ENCODE measurements at places on chromosomes 2 and 18.

DNA sequence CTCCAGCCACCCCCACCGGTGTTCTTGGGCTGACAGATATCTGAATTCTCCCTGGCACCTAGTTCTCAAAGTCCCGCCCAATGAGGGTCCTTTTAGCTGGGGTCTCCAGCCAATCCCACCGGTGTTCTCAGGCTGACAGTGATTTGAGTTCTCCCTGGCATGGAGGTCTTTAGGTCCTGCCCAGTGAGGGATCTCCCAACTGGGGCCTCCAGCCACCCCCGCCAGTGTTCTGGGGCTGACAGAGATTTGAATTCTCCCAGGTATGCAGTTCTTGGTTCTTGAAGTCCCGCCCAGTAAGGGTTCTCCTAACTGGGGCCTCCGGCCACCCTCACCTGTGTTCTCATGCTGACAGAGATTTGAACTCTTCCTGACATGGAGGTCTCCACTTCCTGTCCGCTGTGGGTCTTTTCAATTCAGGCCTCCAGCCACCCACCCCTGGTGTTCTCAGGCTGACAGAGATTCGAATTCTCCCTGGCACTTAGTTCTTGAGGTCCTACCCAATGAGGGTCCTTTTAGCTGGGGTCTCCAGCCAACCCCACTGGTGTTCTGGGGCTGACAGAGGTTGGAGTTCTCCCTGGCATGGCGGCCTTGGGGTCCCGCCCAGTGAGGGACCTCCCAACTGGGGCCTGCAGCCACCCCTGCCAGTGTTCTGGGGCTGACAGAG lies 154.6 kb downstream of the ANKRD36 start:
- DNase-seq: no peak

- no peak for DNase-seq
These were observed 233.1 kb downstream of the HAUS1 start for GRCh38 chr18:46337271-46337670.

DNA sequence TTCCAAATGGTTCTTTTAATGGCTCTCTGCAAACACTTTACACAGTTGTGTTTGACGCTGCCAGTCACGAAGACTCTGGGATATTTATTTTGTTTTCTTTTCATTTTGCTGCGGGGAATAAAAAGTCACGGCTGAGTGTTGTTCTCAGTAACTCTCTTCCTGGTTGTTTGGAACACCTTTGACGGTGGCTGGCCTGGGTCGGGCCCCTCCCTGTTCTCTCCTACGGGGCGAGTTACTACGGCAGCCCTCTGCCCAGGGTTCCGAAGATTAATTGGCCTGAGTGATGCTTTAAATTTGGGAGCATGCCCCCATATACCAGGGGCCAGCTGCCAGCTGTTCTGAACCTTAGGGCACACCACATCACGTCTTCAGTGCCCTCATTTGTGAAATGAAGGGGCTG lies 84.7 kb downstream of the GATA6 start:
- no peak for DNase-seq

DNA sequence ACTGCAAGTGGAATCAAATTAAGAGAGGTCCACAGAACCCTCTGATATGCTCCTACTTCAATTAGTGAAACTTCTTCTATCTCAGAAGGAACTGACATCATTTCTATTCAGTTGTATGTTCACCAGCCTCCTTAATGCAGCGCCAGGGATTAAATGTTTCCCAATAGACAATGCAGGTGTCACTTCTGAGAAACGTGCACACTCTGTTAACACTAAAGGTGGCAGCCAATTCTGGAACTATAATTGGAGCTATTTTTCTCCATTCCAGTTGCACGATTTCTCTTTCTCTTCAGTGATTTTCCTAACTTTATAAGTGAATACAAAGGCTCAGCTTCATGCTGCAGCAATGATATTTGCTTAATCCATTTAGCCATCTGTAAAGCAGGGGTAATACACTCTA lies 821.9 kb downstream of the TDRD15 start:
- no peak for DNase-seq

GRCh38 chr2:15940661-15941480 lies 521 bp downstream of the MYCN start:
- no peak for DNase-seq

DNA sequence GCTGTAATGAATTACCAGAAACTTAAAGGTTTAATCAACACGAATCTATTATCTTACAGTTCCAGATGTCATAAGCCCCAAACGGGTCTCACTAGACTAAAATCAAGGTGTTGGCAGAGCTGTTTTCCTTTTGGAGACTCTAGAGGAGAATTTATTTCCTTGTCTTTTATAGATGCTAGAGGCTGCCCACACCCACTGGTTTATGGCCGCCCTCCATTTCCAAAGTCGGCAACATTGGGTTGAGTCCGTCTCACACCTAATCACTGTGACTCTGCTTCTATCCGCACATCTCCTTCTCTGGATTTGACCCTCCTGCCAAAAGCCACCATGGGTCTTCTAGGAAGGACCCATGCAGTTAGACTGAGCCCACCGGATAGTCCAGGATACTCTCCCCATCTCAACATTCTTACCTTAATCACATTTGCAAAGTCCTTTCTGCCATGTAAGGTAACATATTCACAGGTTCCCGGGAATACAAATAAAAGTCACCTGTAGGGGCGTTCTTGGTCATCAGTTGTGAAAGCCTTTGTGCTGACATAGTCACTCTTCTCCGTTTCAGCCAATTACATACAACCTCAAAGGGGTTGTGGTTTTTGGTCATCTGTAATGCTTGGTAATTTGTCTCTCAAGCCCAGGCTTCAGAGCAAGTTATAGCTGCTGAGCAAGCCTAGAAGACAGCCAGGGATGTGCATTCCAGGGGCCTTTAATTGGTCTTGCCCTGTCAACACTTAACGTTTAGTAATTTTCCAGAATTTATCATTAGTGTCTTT lies 179.4 kb downstream of the ANTXR1 start:
- no peak for DNase-seq

DNA sequence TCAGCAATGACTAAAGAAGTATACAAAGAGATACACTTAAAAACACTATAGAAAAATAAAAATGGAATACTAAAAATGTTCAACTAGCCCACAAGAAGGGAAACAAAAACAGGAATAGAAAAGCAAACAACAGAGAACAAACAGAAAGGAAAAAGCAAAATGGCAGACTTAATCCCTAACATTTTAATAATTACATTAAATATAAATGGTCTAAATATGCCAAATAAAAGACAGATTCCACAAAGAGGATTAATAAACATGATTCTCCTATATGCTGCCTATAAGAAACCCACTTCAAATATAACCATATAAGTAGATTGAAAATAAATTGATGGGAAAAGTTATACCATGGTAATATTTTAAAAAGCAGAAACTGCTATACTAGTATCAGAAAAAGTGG lies 83.5 kb upstream of the GPR45 start:
- no peak for DNase-seq

GRCh38 chr2:55592130-55592529 lies 25.3 kb downstream of the PPP4R3B start:
- no peak for DNase-seq

DNA sequence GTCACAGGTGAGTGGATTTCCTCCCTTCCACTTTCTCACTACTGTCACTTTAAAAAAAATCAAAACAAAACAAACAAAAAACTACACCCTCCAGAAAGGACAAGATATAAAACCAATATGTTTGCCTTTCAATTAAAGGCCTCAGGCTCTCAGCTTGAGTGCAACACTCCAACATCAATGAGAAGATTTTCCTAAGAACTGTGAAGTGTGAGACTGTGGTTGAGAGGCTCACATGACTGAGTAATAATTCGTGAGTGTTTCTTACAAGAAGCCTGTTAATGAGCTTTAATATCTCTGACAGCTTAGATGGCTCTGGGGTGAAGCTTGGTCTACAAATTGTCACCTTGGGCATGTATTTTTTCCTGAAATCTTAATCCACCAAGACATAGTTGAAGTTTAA lies 216.1 kb downstream of the ETAA1 start:
- no peak for DNase-seq

DNA sequence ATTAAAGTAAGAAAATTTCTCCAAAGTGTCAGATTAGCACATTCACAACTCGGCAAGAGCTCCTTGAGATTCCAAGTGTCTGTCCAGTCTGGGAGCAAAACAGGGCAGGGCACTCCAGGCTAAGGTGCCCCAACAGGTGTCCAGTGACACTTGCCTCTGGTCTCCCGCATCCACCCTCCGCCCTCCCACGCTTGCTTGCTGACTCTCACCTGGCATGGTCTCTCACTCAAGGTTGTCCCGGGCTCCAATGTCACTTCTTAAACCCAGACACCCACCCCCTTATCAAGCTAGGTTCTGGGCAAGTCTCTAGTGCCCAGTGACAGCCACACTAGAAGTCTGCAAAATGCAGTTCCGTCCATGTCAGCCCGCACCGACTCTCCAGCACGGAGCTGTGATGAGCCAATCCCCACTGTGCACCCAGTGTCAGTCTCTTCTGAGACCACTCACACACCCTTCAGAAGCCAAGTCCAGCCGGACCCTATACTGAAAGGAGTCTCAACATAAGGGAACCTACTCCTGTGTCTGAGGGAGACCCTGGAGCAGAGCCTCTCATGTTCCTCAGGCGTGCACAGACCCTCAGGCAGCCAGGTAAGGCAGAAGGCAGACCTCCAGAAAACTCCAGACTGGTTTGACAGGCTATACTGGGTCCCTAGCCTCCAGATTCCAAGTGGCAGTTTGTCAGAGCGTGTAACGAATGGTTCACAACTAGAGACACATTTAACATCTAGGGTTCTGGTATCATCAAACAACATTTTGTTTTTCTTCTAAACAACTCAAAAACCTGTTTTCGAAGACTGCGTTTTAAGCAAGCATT lies 45.6 kb downstream of the HDLBP start:
- DNase-seq: no peak

GRCh38 chr2:203982276-203982675 lies 45.7 kb downstream of the ICOS start:
- no peak for DNase-seq

- no peak for DNase-seq
These were observed 139.8 kb downstream of the LTBP1 start for GRCh38 chr2:33086400-33087015.

GRCh38 chr2:138020432-138020831 lies 56.2 kb downstream of the HNMT start:
- DNase-seq: no peak

GRCh38 chr2:37350034-37350433 lies 5.6 kb downstream of the QPCT start:
- no peak for DNase-seq

- DNase-seq: no peak
These were observed 207.1 kb upstream of the SLC8A1 start for GRCh38 chr2:40658941-40659340.

DNA sequence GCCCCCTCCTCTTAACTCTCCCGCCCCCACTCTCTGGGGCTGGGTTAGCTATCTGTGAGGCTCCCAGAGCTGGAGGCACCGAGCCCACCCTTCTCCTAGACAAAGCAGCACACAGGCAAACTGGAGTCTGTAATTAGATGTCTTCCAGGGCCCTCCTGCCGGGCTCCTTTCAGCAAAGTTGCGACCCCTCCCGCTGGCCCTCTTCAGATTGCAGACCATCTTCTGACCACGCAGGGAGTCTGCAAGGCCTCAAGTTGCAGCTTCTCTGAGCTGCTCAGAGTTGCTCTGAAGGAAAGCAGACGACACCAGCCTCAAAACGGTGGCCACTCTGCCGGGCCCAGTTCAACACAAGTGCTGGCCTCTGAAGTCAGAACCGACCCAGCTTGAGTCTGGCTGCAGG lies 228.4 kb upstream of the COPS8 start:
- DNase-seq: no peak

GRCh38 chr2:74385396-74385795 lies 5.3 kb upstream of the DCTN1 start:
- no peak for DNase-seq

GRCh38 chr2:182545420-182546167 lies 118.8 kb upstream of the PDE1A start:
- DNase-seq: no peak

GRCh38 chr18:79530821-79531220 lies 135.1 kb downstream of the NFATC1 start:
- DNase-seq: no peak

DNA sequence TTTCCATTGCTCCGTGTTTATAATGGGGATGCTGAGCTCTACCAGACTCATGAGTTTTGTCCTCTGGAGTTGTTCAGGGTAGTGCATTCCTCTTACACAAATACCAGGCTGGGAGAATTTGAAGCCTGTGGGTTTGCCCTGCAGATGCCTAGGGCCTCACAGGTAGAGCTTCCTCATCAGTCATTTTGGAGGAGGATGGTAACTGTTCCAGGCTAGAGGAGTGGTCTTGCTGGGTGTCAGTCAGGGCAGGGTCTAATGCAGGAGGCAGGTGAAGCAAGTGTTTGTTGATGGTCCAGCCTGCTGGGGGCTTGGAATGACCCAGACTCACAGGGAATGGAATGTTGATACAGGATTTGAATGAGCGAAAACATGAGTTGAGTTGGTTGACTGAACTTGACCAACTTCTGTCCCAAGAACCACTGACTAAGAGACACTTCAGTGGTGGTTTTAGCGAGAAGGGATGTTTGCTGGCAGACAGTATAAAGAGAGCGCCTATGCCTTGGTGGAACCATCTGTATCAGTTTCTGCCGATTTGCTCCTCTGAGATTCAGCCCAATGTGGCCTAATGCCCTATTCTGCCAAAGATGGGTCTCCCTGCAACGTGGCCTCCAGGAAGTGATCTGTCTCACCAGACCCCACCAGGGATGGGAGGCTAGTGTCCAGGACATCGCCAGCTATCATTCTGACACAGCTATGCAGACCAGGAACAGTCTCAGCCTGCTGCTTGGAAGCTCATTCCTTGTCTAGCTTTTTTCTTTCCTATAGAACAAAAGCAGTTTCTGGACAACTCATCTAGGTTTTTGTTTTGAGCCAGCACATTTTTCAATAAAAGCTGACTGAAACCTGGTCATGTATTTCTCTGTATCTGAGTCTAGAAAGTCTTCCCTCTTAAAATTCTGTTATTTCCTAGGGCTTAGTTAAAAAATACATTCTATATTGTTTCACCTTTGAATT lies 9.3 kb downstream of the IL1R2 start:
- DNase-seq: no peak

DNA sequence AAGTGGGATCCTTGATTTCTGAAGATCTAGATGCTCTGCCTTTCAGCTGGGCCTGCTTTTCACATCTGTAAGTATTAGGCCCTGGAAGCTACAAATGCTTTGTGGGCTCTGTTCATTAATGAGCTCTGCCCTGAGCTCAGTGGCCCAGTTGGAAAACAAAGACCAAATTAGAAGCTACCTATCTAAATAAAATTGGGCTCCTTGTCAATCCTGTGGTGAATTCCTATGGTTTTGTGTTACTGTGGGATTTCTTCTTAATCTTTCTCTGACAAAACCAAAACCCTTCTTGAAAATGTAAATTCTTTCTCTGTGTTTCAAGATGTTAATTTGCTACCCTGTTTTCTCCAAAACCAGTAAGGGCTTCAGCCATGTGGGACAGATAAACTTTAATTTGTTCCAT lies 219.0 kb upstream of the HS6ST1 start:
- DNase-seq: no peak

DNA sequence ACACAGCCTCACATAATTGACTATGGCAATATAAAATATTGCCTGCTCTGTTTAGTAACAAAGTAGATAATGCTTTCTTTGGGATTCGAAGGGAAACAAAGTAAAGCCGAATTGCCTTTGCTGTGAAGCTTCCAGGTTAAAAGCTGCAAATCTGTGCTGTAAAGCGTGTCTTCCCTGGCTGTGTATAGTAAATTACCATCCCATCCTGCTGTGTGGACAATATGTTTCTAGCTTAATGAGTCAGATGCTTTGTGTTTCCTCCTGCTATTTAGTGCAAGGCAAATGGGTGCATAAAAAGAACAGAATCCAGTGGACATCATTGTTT lies 265.1 kb downstream of the SOCS6 start:
- no peak for DNase-seq

- no peak for DNase-seq
These were observed 178.6 kb downstream of the SETBP1 start for GRCh38 chr18:44859263-44859662.

Data from CD4-positive, alpha-beta T cell treated with Interleukin-1 beta for 1 hour (primary cell).